Astrocyte of the cerebellum (primary cell): ENCODE measurements at places on chromosomes 11 and 22.

DNA sequence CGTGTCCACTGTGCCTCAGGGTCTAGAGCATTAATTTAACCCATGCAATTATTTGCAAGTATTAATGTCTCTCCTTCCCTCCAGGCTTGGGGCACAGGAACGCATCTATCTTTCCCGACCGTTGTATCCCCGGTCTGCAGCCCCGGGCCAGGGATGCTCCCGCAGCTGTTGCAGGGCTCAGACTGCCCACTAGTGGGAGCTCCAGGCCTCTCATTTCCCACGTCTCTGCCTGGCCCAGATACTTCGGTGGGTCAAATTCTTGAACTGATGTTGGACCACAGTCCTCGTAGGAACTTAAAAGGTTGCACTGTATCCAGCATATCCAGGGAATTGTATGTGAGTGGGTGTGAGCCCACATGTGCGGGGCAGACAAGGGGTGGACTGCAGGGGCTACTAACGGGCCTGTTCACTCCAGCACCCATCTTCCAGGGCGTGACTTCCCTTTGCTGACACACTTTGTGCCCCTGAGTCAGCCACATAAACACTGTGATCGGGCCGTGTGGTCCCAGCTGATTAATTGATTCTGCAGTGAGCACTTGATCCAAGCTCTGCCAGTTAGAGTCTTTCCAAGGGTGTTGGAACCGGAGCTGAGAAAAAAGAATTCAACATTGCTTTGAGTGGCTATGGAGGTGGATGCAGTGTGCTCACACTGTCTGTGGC, 451.3 kb downstream of the TBC1D22A start:
- DNase-seq = no peak

DNA sequence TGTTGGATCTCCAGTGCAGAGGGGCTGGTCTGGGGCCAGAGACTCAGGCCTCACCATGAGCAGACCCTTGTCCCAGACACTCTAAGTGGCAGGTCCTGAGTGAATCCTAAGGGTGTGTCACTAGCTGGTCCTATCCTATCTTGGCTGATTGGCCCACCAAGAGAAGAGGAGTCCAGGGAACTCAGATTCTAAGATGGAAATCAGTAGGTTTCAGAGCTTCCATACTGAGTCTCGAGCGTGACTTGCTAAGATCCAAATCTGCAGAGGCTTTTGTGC, 10.9 kb downstream of the POU2AF1 start:
- DNase-seq = no peak

DNA sequence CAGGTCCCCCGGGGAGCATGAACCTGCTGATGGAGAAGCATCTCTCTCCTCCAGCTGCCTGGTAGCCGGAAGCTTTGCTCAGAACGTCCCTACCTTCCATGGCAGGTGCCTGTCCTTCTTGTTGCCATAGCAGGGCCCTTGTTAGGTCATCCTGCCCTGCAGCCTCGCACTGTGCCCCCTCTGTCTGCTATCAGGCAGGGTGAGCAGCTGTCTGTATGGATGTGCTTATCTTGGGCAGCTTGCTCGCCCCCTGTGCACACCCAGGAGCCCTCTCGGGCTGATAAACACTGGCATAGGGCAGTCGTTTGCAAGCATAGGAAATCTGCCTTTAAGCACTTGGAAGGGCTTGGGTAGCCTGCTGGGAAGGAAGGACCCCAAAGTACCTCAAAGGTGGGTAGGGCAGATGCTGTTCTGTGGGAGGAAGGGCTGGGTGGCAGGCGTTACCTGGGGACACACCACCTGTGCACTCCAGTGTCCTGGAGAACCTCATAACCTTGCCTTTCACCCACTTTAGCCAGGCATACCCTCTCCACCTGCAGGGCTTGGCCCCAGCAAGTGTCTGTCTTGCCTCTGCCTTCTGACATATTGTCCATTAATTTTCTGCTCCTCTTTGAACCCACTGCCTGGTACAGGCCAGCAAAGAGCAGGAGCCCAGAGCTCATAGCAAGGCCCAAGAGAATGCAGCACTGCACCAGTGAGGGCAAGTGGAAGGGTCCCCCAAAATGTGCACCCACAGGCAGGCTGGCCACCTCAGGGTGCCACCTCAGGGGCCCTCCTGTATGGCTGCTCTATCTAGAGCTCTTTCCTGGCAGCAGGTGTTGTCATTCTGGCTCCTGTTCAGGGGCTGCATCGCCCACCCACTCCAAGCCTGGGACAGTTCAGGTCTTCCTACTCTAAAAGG, 8.0 kb upstream of the COMT start:
- DNase-seq = no peak

DNA sequence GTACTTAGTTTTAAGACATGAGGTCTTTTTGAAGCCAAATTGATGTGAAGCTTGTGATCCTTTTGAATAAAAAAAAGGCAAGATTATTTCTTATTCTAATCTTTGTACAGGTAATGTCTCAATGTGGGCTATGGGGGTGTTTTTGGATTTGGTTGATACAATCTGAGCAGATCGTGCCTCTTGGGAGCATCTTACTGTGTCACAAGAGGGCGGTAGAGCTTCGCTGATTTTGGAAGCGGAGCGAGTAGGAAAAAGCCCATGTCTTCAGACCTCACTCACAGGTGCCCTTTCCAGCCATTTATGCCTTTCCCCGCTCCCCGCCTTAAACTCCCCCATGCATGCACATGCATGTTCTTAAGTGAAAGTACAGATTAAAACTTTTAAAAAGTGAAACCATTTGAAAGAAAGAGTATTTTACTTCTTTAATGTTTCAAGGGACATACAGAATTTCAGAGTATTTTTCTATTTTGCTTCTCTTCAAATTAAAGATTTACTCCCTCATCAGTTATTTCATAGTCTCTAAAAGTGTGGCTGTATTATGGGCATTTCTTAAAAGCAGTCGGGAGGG, 18.8 kb downstream of the DDX25 start:
- DNase-seq = peak; percentile 41

- no peak for DNase-seq
These were observed 49.5 kb downstream of the ZNF280B start for GRCh38 chr22:22458896-22459588.

- DNase-seq = no peak
These were observed 99.5 kb downstream of the BCR start for GRCh38 chr22:23279781-23280180.
